Stimulated activated CD4-positive, alpha-beta T cell treated with anti-CD3 and anti-CD28 coated beads, Interleukin-15, amount 100 ng/mL, for 1 hour (primary cell): ENCODE measurements at places on chromosomes 5 and 9.

DNA sequence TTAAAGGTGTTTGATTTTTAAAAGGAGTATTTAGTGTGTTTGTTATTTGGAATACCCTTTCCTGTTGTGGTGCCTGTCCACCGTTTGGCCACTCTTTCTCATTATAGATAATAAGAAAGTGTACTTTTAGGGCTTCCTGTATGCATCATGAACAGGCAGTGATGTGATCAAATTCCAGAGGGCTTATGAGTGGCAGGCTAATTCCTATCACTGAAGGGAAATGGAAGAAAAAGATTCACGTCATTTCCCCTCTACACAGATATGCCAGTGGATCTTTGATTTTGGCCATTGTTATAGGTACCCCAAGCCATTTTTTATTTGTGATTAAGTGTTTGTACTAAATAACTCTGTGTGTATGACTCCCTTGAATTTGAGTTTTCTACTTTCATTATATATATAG is 37.1 kb downstream of the RPS6 start:
- DNase-seq, result no peak

GRCh38 chr5:72878854-72879253 is 62.4 kb downstream of the TNPO1 start:
- DNase-seq, result no peak

DNA sequence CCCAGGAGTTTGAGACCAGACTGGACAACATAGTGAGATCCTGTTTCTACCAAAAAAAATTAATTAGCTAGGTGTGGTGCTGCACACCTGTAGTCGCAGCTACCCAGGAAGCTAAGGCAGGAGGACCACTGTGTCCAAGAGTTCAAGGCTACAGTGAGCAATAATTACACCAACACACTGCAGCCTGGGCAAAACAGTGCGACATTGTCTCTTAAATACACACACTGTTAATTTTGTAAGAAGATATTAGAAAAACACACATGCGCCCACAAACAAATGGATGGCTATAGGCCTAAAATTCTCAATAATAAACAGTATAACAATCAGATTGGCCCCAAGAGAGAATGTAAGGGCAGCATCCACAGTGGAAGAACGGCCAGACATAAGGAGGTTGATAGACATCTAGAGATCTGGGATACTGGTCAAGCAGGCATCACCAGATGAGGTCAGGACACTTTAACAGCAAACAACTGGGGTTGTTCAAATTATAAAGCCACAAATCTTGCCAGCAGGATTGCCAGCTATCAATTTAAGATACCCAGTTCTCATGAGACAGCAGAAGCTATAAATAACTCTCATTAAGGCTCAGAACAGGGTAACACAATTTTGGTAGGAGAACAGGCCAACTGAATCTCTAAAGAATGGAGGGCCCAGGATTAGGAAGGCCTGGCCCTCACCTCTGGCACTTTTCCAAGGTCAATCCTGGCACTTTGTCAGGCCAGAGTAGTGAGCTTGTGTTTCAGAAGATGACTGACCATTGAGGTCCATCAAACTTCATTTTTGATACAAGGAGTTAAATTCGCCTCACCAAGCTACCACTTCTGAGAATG is 29.5 kb downstream of the GOLPH3 start:
- DNase-seq, result no peak

- no peak for DNase-seq
Observed at GRCh38 chr5:138339091-138339456, 1.0 kb downstream of the FAM53C start.

DNA sequence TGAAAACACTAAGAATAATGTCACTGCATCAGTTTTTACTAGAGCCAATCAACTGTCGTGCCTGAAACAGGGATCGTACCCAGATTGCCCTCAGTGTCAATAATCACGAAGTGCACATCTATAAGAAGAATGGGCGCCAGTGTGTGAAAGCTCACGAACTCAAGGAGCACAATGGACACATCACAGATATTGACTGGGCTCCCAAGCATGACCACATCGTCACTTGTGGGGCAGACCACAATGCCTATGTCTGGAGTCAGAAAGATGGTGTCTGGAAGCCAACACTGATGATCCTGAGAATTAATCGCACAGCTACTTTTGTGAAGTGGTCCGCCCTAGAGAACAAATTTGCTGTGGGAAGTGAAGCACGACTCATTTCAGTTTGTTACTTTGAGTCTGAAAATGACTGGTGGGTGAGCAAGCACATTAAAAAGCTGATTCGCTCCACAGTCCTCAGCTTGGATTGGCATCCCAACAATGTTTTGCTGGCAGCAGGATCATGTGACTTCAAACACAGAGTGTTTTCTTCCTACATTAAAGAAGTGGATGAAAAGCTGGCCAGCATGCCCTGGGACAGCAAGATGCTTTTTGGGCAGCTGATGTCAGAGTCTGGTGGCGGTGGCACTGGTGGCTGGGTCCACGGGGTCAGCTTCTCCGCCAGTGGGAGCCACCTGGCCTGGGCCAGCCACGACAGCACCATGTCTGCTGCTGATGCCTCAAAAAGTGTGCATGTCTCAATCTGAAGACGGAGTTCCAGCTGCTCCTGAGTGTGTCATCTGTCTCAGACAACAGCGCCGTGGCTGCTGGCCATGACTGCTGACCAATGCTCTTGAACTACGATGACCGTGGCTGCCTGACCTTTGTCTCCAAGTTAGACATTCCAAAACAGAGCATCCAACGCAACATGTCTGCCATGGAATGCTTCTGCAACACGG is 32.2 kb downstream of the NSA2 start:
- no peak for DNase-seq

- DNase-seq, result no peak
Observed at GRCh38 chr5:162230348-162230747, 162.8 kb downstream of the GABRG2 start.

GRCh38 chr5:151497391-151498002 is 50.1 kb downstream of the SLC36A1 start:
- DNase-seq, result no peak

- no peak for DNase-seq
Observed at GRCh38 chr5:180598797-180599589, 7.7 kb upstream of the SCGB3A1 start.

DNA sequence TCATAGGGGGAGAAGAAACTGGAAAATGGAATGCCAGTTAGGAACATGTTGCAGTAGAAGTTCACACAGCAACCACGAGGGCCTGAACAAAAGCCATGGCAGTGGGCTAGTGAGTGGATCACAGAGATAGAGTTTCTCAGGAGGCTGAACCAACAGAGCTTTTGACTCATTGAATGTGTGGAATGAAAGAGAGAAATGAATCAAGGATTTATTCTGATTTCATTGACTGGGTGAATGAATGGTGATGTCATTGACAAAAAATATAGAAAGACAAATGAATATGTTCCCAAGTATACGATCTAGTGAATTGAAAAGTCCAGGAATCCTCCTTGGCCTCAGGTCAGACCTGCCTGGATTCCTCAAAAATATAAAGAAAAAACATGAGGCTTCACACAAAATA is 99.2 kb downstream of the ZNF462 start:
- DNase-seq, result no peak

- no peak for DNase-seq
Observed at GRCh38 chr9:28317745-28318144, 744.5 kb upstream of the C9orf72 start.

DNA sequence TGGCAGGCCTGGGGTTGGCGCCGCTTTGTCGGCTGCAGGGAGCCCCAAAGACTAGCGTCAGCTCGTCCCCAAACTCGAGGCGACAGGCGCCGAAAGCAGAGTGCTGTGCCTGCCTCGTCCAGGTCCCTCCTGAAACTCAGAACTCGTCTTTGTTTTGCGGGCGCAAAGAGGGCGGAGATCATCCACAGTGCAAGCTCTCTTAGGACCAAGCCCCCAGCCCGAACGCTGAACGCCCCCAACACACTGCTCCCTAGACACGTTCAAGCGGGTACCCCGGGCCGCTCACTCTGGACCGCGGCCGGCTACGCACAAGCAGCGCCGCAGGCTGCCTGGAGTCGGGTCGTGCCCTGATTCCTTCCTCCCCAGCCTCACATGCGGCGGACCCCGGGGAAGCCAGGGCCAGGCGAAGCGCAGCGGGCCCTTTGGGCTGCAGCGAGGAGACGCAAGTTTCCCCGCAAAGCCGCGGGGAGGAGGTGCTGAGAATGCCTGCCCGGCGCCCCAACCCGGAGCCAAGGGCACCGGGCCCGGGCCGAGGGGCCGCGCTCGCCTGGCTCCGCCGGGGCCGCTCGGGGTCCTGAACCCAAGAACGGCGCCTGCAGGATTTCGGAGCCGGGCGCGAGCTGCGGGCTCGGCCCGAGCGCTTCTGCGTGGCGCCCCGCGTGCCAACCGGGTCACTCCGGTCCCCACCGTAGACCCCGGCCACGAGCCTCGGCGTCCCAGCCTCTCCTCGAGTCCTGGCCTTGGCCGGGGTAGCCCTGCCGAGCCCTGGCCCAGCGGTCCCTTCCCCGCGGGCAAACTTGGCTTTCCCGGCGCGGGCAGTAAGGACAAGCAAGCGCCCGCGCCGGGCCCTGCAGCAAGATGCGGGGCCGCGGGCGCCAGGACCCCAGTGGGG is 738 bp downstream of the FSTL4 start:
- DNase-seq, result no peak

- DNase-seq, result no peak
Observed at GRCh38 chr5:143932584-143932983, 120.6 kb downstream of the HMHB1 start.

GRCh38 chr5:141623186-141623585 is 4.4 kb upstream of the DIAPH1 start:
- DNase-seq, result no peak

- no peak for DNase-seq
Observed at GRCh38 chr5:137091472-137091871, 407.7 kb downstream of the SPOCK1 start.

GRCh38 chr5:16489322-16489791 is 23.8 kb upstream of the ZNF622 start:
- DNase-seq, result no peak

- DNase-seq, result no peak
Observed at GRCh38 chr9:70367305-70367930, 47.0 kb downstream of the KLF9 start.
